ENCODE measurements at places on chromosomes 5 and 9.

- DNase-seq, result no peak
These were observed 12.6 kb upstream of the TNIP1 start for GRCh38 chr5:151093476-151093889.

- no peak for DNase-seq
These were observed 110.5 kb downstream of the NUDT12 start for GRCh38 chr5:103452089-103452488.

DNA sequence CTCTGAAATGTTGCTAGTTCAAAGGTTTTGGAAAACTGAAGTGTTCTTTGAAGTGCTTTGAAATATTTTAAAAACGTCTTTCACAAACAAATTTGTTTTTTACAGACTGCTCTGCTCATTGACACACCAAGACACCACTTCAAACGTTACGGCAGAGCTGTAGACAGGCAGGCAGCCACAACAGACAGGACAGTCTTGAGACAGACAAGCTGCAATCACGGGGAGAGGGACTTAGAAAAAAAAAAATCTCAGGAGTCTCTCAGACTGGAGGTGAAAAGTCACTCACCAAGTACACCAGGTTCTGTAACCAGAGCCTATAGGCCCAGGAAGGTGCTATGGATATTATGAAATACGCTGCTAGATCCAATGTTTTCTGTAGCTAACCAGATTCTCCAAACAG lies 135.4 kb downstream of the ISL1 start:
- no peak for DNase-seq

- no peak for DNase-seq
These were observed 138.5 kb downstream of the DCP2 start for GRCh38 chr5:113115061-113115460.

GRCh38 chr5:91121347-91121993 lies 261.6 kb downstream of the ARRDC3 start:
- no peak for DNase-seq

- DNase-seq, result no peak
These were observed 171.5 kb downstream of the SSBP2 start for GRCh38 chr5:81579262-81579924.

DNA sequence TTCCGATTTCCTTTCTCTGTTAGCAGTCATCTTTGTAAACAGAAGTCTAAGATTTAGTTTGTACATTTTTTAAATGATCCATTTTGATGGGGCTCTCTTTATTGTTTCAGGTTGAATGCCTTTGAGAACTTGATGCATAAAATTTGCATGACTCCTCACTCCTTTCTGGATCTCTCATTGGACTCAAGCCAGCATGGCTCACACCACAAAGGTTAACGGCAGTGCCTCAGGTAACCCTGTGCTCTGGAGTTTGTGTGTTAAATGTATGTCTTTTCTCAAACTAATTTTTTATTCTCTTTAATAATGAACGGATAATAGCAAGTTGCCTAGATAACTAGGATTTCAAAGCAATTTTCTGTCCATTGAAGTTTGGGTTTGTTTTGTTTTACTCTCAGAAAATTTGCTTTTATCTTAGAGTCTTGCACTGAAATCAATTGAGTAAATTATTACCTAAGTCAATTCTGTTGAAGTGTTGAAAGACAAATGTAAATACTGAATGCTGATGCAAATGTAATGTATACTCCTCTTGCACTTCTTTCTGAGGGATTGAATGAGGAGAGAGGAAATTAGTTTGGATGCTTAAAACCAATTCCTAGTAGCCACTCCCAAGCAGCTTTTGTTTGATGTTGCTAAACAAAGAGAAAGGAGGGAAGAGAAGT lies 164.6 kb upstream of the DMRT1 start:
- DNase-seq, result no peak

DNA sequence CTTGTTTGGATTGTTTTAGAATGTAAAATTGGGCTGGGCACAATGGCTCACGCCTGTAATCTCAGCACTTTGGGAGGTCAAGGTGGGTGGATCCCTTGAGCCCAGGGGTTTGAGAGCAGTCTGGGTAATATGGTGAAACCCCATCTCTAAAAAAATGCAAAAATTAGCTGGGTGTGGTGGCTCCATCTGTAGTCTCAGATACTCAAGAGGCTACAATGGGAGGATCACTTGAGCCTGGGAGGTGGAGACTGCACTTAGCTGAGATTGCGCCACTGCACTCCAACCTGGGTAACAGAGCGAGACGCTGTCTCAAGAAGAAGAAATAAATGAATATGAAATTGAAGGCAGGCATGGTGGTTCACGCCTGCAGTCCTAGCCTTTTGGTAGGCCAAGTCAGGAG lies 21.3 kb downstream of the MAML1 start:
- no peak for DNase-seq

GRCh38 chr9:35271637-35272036 lies 109.8 kb downstream of the UNC13B start:
- DNase-seq, result no peak

DNA sequence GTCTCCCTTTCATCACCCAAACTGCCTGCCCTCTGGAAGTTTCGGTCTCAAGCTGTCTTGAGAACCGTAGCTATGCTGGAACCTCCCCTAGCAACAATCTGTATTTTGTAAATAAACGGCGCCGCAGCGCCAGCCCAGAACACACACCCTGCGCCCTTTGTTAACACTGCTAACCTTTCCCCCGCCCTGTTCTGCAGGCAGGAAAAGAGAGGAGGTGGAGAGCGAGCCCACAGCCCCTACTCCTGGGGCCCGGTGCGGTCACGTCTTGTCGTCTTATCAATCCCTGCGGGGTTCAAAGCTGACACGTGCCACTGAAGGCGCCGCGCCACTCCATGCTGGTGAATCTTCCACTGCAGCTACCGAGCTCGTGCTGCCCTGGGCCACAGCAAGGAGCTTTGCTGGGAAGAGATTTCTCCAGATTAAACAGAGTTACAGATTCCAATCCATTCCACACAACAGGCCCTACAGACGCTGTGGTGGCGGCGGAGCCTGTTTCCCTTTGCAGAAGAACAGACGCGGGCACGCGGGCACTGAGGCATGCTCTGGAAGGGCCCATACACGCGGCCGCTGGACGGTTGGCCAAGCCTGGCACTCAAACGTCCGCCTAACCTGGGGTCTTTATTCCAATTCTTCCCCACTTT lies 25.3 kb downstream of the ZDHHC11B start:
- DNase-seq, result peak; percentile 87

- DNase-seq, result no peak
These were observed 14.7 kb downstream of the APC start for GRCh38 chr5:112752335-112752734.

GRCh38 chr5:63877961-63878360 lies 84.3 kb downstream of the HTR1A start:
- no peak for DNase-seq

- DNase-seq, result no peak
These were observed 197.1 kb downstream of the ICE1 start for GRCh38 chr5:5619546-5619945.

DNA sequence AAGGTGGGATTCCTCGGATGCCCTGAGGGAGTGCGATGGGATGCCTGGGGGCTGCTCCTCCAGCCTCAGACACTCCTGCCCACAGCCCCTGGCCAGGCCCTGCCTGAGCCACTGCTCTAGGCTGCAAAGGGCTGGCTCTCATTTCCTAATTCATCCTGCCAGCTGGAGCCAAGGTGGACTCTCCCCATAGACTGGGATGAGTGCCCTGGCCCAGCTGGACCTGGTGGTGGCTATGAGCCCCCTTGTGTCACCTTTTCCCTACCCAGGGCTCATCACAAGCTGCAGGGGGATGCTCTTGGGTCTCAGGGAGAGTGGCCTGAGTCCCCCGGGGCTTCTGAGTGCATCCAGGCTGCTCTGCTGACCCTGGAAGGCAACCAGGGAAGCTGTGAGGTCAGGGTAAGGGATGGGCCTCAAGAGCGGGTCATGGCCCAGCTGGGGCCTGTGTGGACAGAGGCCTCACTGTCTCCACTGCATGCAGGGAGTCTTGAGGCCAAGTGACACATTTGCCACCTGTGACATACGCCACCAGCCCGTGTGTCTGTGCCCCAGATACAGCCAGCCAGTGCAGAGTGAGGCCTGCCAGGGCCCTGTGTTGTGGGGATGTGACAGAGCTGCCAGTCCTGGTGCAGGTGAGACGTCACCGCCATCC lies 102.7 kb upstream of the IER5L start:
- no peak for DNase-seq

DNA sequence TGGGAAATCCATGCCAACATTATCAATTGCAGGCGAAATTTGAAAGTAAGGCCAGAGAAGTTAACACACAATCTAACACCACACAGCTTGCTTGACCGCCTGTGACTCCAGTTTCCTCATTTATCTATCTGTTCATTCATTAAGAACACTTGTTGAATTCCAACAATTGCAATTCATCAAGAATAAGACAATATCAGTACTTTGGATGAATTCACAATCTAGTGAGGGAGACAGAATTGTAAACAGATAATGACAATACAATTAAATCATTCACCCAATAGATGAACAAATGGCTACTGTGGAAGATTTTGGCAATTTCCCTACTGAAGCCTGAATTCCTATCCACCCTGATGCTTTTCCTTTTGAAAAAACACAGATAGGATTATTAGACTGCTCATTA lies 181.6 kb downstream of the TRIM36 start:
- no peak for DNase-seq

- DNase-seq, result no peak
These were observed 58.2 kb downstream of the CCNH start for GRCh38 chr5:87354496-87354895.

DNA sequence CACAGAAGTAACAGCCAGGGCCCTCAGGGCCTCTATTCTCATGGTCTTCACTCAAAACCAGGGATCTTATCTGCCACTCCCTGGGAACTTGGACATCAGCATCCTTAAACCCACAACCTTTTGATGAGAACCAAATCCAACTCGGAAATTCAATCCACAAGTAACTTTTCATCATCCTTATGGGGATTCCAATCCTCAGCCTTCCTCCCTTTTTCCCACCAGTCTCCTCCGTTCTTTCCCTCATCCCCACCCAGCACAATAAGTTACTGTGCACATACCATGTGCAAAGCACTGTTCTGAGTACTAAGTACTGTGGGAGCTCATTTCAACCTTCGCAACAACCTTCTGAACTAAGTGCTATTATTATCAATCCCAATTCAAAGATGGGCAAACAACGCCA lies 17.0 kb downstream of the GOLPH3 start:
- DNase-seq, result no peak

DNA sequence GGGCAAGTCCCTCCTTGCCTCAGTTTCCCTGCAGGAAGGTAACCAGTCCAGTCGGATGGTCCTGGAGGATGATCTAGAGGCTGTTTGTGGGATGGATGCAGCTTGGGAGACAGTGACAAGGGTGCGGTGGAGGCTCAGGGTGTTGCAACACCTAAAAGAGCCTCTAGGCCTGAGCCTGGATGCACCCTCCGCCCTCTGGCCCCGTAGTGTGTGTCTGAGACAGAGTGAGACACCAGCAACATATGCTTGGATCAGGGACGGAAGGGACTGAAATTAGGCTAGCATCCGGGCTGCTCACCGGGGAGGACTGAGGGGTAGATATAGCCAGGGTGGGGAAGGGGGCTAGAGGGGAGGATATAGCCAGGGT lies 1.1 kb downstream of the CRAT start:
- no peak for DNase-seq

- DNase-seq, result peak; percentile 27
These were observed 25.8 kb downstream of the CAST start for GRCh38 chr5:96687812-96688453.

GRCh38 chr5:96893342-96893741 lies 17.0 kb downstream of the ERAP2 start:
- no peak for DNase-seq

- no peak for DNase-seq
These were observed 21.6 kb upstream of the FBN2 start for GRCh38 chr5:128559300-128560297.

DNA sequence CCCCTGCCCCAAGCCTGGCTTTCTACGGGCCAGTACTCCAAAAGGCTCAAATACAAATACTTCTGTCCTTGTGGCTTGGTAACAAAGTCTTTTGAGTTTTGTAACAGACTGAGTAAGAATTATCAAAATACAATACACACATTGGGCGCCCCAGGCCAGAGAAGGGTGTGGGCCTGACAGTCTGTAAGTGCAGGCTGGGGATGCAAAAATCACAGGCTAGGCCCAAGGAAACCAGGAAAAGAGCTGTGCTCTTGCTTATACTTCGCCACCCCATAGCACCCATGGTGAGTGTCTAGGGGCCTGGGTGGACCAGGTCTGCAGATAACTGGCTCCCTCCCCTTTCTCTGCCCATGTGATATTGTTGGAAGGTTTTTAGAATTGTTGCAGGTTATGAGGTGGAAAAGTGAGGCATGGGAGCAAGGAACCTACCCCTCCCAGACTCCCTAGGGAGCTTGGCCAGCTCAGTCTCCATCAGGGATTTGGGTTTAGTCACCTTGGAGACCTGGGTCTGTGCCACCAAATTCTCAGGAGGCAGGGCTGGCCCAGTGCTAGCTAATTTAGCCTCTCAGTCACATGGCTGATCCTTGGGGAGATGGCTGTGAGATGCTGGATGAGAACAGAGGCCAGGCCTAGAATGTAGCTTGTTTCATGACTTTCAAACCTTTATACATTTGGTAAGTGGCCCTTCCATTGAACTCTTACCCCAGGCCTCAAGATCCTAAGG lies 72.9 kb downstream of the TARS1 start:
- DNase-seq, result no peak

GRCh38 chr9:81237565-81238231 lies 451.6 kb downstream of the TLE1 start:
- no peak for DNase-seq

- DNase-seq, result no peak
These were observed 328.7 kb downstream of the NSG2 start for GRCh38 chr5:174374206-174374605.

DNA sequence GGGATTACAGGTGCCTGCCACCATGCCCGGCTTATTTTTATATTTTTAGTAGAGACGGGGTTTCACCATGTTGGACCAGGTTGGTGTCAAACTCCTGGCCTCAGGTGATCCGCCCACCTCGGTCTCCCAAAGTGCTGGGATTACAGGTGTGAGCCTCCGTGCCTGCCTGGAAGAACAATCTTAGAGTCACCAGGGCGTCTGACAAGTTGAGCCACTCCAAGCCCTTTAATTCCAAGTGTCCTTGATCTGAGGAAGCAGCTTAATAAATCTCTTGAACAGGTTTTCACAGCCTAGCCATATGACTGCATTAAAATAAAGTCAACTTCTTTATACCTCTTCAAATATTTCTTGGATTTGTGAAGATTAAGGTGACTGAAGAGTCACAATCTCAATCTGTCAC lies 31.5 kb downstream of the SLC44A1 start:
- DNase-seq, result no peak

GRCh38 chr9:14863402-14863801 lies 46.8 kb downstream of the FREM1 start:
- DNase-seq, result no peak

Data from CD4-positive, alpha-beta memory T cell (primary cell).